Activated CD4-positive, alpha-beta T cell treated with anti-CD3 and anti-CD28 coated beads, Interleukin-2, amount 10 ng/mL, durations not matched to agents 7 days and 5 days (primary cell): ENCODE measurements at places on chromosomes 6 and 20. TPM values are rescaled to one million over a fixed set of nuclear protein-coding genes. Genes with fewer than 3 reads are reported as not detected.

DNA sequence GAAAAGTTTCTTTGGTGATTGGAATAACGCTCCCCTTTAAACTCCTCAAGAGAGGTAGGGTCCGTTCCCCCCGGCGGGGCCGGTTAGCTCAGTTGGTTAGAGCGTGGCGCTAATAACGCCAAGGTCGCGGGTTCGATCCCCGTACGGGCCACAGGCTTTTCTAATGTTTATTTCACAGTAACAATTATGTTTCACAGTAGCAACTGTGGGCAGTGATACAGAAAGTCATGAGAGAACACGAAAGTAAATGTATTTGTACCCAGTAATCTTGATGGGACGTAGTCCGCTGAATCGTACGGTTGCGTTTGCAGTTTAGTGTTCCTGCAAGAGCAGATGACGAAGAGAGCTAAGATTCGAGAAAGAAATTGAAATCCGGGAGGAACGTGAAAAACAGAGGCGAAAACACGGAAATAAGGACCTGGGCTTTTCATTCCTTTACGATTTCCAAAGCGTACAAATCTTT lies 505.5 kb downstream of the PRIM2 start:
- no peak for DNase-seq

DNA sequence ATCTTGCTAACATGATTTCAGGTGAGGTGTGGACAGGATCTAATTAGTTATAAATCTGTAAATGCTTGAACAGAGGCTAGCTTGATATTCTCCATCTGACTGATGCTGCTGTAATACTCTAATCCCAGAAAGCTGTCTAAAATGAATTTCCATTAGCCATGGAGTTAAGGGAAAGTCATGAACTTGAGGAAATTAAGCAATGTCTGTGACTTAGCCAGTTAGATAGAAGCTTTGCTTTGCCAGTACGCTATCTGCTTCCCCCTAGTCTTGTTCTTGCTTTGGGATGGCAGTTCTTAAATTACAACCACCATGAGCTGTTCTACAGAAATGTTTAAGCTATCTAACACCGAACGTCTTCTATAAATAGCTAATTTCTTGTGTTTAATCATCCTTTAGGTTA lies 195.7 kb downstream of the PRL start:
- DNase-seq = no peak

GRCh38 chr6:125432963-125433362 lies 131.2 kb upstream of the HDDC2 start:
- no peak for DNase-seq

GRCh38 chr6:14921170-14921569 lies 324.7 kb upstream of the JARID2 start:
- no peak for DNase-seq

GRCh38 chr20:46088409-46089166 lies 1.2 kb downstream of the NCOA5 start:
- DNase-seq = no peak

DNA sequence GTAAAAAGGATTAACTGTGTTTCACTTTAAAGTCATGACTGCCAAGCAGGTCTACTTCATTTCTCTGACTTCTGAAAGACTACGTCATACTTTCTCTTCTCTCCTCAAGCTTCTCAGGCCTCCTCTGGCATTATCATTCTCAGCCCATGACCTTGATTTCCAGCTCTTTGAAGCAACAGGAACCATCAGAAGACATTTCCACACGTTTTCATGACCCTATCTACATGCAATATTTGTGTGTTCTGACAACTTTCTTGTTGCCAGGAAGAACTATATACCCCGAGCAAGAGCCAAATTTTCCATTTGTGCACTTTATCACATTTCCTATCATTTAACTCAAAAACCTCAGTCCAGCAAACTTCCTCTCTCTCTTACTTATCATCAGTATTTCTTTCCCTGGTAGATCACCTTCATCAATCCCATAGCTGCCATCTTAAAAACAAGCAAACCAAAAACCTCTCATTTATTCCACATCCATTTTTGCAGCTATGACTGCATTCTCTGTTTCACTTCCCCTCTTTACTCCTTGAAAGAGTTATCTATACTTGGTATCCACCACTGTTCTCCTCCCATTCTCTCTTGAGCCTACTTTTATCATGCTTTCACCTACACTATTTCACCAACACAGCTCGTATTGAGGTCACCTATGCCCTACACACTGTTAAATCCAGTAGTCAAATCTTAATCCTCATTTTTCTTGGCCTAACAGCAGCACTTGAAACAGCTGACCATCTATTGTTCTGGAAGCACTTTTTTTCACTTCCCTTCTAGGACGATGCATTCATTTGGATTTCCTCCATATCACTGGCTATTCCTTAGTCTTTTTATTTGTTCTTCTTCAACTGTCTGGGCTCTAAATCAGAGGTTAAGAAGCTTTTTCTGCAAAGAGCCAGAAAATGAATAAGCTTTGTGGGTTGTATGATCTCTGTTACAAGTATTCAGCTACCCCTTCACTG lies 47.1 kb downstream of the STX7 start:
- no peak for DNase-seq

- DNase-seq = no peak
Measured at GRCh38 chr20:18907353-18907752, 93.8 kb downstream of the SCP2D1 start.

- no peak for DNase-seq
Measured at GRCh38 chr6:99434702-99435530, 9.8 kb upstream of the PNISR start.

DNA sequence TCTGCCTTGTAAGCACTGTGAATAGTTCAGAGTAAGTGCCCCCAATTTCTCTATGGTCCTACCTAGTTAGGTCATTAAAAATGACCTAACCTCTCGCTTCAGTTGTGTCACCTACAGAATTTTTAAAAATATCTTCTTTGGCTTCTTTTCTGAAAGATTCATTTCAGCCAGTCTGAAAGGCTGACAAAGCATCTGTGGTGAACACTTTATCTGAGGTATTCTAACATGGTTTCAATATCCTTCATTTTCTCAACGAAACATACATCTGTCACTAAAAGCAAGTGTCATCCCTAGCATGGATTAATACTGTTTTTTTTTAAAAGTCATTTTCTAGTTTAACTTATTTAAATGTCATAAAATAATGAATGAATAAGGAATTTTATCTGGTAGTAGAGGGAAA lies 5.1 kb downstream of the DPM1 start:
- no peak for DNase-seq

GRCh38 chr6:126054258-126054702 lies 67.9 kb downstream of the TRMT11 start:
- DNase-seq = no peak

GRCh38 chr20:13953227-13953626 lies 37.2 kb downstream of the SEL1L2 start:
- DNase-seq = no peak

- no peak for DNase-seq
Measured at GRCh38 chr6:43736844-43737243, 33.2 kb upstream of the VEGFA start.

DNA sequence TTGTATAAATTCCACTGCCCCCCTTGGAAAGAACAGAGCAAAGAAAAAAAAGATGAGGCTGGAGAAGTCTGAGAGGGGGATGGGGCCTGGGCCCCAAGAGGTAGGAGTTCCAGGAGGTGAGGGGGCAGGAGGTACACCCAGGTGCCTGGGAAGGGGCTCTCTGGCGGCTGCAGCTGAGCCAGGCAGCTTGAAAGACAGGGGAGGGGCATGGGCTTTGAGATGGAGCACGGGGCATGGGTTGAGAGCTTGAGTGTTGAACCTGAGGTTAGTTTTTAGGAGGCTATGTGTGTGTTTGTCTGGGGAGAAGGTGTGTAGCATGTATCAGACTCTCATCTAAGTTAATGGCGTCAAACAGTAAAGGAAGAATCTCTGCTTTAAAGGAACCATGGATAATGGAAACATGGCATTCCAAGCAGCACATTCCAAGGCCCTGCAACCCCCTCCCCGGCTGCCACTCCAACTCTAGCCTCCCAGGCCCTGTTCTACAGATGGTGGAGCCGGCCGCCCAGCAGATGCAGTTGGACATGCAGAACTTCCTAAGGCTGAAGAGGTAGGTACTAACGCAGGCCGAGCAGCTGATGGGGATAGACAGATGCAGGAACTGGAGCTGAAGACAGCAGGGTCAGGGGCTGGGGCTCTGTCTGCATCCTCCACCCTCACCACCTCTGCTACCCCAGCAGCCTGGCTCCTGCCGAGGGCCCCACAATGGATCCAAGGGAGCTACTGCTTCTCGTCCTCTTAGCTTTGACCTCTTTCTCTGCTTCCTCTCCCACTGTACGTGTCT lies 42.1 kb downstream of the MDFI start:
- DNase-seq = no peak

The MROH8 gene
- total RNA-seq = 2.5 TPM

The LGSN gene
- total RNA-seq = not detected
